Naive thymus-derived CD4-positive, alpha-beta T cell (primary cell): ENCODE measurements at places on chromosomes 11 and 22.

- H3K4me1 ChIP-seq = no peaks in the 10 kb centered on the region
- no peaks in the 10 kb centered on the region for H3K27me3 ChIP-seq
- no peak overlapping the region for H3K4me3 ChIP-seq
- DNase-seq = no peak
- no peaks in the 10 kb centered on the region for H3K36me3 ChIP-seq
Measured at GRCh38 chr11:119784421-119784820, 55.4 kb upstream of the NECTIN1 start.

GRCh38 chr11:3037040-3037944, 19.9 kb downstream of the CARS1 start:
- H3K27ac ChIP-seq = no peak overlapping the region
- DNase-seq = peak; percentile 18
- peaks cover 3% of the 10 kb centered on the region for H3K4me1 ChIP-seq
- no peaks in the 10 kb centered on the region for H3K27me3 ChIP-seq
- H3K36me3 ChIP-seq = peaks cover 81% of the 10 kb centered on the region

- H3K36me3 ChIP-seq = no peaks in the 10 kb centered on the region
- H3K4me1 ChIP-seq = no peaks in the 10 kb centered on the region
- H3K4me3 ChIP-seq = no peak overlapping the region
- no peak for DNase-seq
- H3K27ac ChIP-seq = no peak overlapping the region
- H3K27me3 ChIP-seq = no peaks in the 10 kb centered on the region
Measured at GRCh38 chr11:114784216-114784615, 105.9 kb downstream of the NXPE2 start.

DNA sequence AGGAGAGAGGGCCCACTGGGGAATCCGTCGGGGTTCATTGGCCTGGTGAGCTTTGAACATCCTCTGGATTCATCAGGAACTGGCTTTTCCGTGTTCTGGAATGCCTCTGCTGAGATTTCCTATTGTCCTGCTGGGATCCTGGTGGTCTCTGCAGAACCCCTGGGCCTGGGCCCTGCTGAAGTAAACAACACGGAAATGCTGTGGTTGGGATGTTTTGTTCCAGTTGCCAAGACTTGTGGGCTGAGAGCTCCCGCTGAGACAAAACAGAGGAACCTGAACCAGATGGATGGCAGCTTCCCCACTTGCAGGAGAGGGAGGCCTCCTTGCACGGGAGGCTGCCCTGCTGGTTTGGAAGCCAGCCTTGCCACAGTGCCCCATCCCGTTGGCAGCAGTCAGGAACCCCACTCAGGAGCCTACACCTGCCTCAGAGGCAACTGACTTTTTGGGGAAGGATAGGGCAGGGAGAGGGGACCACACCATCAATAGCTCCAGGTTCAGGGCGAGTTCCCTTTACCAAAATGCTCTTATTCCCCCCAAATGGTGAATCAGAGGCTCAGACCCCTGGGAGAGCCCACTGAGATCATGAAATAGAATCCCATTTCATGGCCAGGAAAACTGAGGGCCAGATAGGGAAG, 60.7 kb downstream of the LRRC32 start:
- no peak for DNase-seq
- no peak overlapping the region for H3K4me3 ChIP-seq
- peaks cover 4% of the 10 kb centered on the region for H3K27me3 ChIP-seq
- H3K4me1 ChIP-seq = no peaks in the 10 kb centered on the region

- no peak for DNase-seq
- no peak overlapping the region for H3K4me3 ChIP-seq
- no peaks in the 10 kb centered on the region for H3K36me3 ChIP-seq
- peaks cover 8% of the 10 kb centered on the region for H3K4me1 ChIP-seq
- H3K27me3 ChIP-seq = peaks cover 2% of the 10 kb centered on the region
- H3K27ac ChIP-seq = no peak overlapping the region
Measured at GRCh38 chr11:76663912-76664440, 6.6 kb downstream of the LRRC32 start.

DNA sequence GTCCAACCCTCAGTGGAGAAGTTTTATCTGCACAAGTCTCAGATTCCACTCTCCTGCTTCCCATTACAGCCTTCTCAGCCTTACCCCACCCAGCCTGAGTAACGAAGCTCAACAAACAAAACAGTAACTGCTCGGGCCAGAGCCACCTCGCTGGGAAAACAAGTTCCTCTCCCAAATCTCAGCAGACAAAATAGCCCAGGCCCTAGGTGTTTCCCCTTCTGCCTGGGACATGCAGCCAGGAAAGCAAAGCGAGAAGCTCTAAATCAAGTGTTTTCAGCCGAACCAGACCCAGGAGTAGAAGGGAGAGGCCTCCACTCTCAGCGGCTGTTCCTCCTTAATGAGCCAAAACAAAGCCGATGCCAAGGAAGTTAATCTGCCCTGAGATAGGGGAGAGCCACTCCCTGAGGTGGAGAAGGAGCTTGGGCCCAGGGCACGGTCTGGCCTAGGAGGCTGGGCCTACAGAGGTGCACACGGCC, 44.0 kb downstream of the LIF start:
- DNase-seq = no peak
- no peaks in the 10 kb centered on the region for H3K27me3 ChIP-seq
- no peaks in the 10 kb centered on the region for H3K4me1 ChIP-seq
- no peak overlapping the region for H3K27ac ChIP-seq
- H3K4me3 ChIP-seq = no peak overlapping the region
- H3K36me3 ChIP-seq = no peaks in the 10 kb centered on the region

GRCh38 chr11:86116386-86116726, 47.5 kb upstream of the PICALM start:
- no peak for DNase-seq
- no peak overlapping the region for H3K4me3 ChIP-seq
- no peak overlapping the region for H3K27ac ChIP-seq
- H3K27me3 ChIP-seq = no peaks in the 10 kb centered on the region
- no peaks in the 10 kb centered on the region for H3K36me3 ChIP-seq

DNA sequence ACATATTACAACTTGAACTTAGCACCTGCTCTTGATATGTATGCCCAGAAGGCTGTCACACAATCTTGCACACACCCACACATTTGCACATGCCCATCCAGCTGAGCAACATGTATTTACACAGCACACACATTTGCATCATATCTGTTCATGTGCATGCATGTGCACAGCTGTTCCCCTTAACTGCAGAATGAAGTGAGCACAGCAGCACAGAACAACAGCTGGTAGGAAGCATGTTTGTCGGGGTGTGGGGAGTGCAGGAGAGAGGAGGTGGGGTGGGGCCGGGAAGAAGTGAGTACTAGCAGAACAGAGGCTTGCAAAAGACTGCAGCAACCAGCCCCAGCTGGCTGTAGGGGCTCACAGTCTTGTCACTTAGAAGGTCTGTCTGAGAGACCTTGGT, 296.5 kb downstream of the KIRREL3 start:
- H3K36me3 ChIP-seq = no peaks in the 10 kb centered on the region
- no peak overlapping the region for H3K27ac ChIP-seq
- DNase-seq = no peak
- H3K4me1 ChIP-seq = no peaks in the 10 kb centered on the region
- no peak overlapping the region for H3K4me3 ChIP-seq
- no peaks in the 10 kb centered on the region for H3K27me3 ChIP-seq

DNA sequence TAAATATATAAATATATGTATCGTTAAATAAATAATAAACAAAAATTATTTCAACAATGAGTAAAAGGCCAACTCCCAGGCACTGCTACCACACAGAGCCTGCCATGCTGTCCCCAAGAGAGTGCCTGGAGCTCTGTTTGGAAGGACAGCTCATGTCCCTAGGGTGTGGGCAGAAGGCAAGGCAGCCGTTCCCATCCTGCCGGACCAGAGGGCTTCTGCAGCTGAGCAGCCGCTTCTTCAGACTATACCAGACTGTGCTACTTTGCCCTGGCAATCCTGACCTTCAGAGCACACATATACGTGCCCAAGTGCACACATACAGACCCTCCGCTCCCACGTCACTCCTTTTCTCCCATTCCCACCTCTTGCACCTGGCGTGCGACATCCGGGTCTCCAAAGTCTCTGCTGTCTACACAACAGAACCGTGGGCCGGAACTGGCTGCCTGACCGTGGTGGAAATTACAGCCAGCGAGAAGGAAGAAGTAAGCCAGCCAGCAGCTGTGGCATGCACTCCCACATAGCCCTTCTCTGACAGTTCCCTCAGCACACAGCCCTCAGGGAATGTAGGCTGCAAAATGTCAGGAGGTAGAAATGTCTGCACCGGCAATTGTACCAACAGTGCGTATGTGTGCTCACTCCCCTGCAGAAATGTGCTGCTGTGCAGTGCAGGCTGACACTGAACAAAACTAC, 24.0 kb downstream of the PAX6 start:
- no peaks in the 10 kb centered on the region for H3K36me3 ChIP-seq
- no peaks in the 10 kb centered on the region for H3K27me3 ChIP-seq
- DNase-seq = no peak
- H3K27ac ChIP-seq = no peak overlapping the region
- H3K4me3 ChIP-seq = no peak overlapping the region

DNA sequence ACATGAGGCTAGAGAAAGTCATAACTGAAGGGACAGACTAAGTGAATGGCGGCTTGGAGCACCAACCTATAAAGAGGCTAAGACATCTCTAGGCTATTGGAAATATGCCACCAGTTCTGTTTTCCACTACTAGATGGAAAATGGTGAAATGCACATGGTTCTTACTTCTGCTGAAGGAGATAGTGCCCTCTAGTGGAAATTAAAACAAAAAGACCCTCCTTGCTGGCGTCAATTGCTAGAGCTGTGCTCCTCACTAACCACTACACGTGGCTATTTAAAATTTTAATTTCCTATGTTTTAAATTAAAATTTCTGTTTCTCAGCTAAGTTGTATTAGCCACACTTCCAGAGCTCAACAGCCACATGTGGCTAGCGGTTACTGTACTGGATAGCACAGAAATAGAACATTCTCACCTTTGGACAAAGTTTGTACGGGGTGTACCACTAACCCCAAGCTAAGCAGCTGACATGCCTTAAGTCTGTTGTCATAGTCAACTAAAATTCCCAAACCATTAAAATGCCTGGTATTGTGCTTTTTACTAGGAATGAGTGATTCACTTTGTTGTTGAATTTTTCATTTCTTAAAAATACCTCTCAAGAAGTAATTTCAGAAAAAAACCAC, 34.1 kb upstream of the CALCA start:
- DNase-seq = peak; percentile 35
- H3K4me3 ChIP-seq = no peak overlapping the region
- H3K4me1 ChIP-seq = no peaks in the 10 kb centered on the region
- H3K36me3 ChIP-seq = no peaks in the 10 kb centered on the region
